ENCODE measurements at places on chromosomes 6 and 20.

- DNase-seq = no peak
Observed at GRCh38 chr6:8087870-8088754, 14.2 kb downstream of the EEF1E1 start.

GRCh38 chr6:150764334-150765066 is 101.0 kb upstream of the MTHFD1L start:
- no peak for DNase-seq

DNA sequence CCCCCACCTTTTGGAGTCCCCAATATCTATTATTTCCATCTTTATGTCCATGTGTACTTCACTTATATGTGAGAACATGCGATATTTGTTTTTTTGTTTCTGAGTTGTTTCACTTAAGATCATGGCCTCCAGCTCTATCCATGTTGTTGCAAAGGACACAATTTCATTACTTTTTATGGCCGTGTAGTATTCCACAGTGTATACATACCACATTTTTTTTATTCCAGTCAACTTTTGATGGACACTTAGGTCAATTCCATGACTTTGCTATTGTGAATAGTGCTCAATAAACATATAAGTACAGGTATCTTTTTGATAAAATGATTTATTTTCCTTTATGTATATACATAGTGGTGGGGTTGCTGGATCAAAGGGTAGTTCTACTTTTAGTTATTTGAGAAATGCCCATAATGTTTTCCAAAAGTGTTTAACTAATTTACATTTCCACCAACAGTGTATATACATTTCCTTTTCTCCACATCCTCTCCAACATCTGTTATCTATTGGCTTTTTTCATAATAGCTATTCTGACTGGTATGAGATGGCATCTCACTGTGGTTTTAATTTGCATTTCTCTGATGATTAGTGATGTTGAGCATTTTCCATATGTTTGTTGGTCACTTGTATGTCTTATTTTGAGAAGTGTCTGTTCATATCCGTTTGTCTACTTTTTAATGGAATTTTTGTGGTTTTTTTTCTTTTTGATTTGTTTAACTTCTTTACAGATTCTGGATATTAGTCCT is 34.0 kb upstream of the COL10A1 start:
- no peak for DNase-seq

GRCh38 chr20:37317994-37318640 is 27.8 kb upstream of the SRC start:
- DNase-seq = no peak

DNA sequence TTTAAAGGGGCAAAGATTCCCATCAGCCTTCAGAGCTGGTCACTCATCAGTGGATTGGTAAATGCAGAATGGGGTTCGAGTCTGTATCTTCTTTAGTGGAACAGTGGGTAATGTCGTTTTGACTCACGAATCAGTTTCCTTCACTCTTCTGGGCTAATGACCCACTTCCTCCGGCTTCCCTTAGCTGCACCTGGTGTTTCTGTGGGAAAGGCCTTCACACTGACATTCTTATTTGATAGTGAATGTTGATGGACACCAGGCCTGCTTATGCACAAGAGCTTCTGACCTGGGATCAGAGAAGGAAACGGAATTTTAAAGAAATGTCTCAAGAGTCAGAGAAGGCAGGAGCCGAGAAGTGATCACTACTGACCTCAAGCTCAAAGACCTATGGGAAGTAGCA is 272.0 kb upstream of the SULF2 start:
- no peak for DNase-seq

DNA sequence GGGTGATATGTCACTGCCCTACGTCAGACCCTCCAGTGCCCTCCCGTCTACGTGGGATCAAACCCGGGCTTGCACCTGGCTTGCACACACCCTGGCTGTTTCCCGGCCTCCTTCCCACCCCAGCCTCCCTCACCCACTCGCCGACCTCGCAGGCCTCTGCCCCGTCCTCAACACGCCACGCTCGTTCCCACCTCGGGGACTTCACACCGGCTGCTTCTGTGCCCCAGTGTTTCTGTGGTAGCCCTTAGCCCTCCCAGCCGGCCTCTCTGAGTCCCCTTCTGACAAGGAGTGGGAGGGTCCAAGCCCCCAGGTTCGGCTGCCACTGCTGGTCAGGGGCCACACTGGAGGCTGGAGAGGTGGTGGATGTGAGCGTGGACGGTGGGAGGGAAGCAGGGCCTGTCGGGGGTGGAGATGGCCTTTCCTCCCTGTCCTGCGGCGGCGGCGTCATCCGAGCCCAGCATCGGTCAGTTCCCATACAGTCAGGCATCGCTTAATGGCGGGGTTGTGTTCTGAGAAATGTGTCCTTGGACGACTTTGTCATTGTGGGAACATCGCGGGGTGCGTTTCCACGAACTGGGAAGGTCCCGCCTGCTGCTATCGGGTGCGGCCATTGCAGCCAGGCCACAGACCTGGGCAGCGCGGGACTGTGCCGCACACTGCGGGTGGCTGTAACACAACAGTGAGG is 11.4 kb upstream of the KIF25 start:
- DNase-seq = no peak

GRCh38 chr6:82396964-82397751 is 33.5 kb downstream of the TPBG start:
- no peak for DNase-seq

DNA sequence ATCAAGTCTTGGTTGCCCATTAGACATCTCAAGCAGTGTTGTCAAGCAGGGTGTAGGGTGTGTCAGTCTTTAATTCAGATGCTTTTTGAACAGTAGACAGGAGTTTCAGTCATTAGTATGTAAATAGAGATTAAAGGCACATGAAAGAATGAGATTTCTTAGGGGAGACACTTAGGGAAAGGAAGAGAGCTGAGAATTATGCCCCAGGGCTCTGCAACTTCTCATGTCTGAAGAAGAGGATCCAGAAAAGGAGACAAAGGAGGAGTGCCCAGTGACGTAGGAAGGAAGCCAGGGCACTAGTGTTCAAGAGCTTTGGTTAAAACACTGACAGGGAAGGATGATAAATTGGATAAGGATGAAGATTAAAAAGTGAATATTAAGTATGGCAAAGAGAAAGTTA is 569.7 kb downstream of the NKAIN2 start:
- DNase-seq = no peak

DNA sequence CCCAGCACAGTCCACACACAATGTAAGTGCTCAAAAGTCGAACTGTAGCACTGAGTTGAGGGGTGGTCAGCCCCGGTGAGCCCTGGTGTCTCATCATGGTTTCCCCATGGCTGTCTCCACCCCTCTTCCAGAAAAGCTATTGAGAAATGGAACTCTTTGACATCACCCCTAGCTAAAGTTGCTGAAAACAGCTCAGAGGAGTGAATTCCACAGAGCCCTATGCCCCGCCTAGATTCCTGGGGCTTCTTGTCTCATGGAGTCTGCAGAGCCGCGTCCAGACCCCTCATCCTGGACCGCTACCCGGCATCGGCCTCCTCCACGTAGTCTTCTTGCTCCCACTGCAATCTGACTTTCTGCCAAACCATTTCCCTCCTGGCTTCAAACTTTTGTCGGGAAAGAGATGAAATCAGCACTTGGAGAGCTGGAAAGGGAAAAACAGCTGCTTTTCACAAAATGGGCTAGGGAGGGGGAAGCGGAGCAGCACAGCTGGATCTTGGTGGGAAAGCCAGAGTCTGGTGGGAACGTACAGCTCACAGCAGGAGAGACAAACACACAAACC is 132.2 kb downstream of the SNX5 start:
- DNase-seq = no peak

DNA sequence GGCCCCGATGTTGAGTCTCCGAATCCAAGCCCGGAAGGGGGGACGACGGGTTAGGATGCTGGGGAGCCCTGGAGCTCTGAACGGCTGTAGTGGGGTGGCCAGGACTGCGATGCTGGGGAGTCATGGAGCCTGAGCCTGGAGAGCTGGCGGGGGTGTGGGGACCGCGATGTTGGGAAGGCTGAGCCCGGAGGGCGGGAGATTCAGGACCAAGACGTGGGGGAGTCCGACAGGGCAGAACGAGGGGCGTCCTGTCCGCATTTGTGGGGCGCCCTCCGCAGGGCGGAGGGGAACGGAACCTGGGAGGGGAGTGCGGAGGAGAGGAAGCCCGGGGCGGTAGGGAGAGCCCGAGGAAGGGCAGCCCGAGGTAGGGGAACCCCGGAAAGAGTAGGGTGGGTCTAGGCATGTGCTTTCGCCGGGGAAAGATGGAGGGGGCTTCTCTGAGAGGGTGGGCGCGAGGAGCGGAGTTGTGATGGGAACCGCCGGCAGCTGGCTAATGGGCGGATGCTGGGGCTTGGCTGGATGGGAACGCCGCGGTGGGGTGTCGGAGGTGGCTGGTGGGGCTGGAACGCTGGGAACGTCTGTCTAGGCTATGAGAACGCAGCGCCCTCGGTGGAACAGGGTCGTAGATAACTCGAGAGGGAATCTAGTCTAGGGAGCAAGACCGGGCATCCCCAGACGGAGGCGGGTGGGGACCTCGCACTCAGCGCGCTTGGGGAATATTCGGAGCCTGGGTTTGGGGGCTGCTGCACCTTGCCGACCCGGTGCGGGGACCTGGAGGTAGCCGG is 684 bp downstream of the PAQR8 start:
- no peak for DNase-seq

GRCh38 chr6:56101141-56101553 is 146.2 kb downstream of the COL21A1 start:
- no peak for DNase-seq

DNA sequence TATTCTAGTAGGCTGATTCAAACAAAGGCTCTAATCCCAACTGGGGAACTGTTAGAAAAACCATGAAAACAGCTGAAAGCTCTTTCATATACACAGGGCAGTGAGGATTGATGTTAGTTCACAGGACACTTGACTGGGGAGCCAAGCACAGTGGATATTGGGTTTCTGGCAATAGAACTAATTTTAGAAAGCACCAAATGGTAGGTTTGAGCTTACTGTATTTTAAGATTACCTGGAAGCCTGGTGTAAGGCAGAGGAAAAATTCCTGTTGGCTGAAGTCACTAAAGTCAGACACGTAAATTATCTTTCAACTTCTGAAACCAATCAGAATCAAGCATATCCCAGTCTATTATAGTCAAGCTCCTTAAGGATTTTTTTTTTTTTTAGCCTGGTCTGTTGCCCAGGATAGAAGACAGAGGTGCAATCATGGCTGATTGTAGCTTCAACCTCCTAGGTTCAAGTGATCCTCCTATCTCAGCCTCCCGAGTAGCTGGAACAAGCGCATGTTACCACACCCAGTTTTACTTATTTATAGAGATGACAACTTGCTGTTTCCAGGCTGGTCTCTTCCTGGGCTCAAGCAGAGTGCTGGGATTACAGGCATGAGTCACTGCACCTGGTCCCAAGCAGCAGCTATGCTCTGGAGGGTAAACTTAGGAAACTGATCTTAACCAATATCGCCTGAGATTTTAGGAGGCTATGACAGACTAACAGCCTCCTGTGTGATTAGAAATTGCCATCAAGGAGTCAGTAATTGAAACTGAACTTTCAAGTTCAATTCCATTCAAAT is 32.5 kb upstream of the SYNCRIP start:
- DNase-seq = no peak

- DNase-seq = no peak
Observed at GRCh38 chr6:149098700-149099276, 218.7 kb upstream of the TAB2 start.

DNA sequence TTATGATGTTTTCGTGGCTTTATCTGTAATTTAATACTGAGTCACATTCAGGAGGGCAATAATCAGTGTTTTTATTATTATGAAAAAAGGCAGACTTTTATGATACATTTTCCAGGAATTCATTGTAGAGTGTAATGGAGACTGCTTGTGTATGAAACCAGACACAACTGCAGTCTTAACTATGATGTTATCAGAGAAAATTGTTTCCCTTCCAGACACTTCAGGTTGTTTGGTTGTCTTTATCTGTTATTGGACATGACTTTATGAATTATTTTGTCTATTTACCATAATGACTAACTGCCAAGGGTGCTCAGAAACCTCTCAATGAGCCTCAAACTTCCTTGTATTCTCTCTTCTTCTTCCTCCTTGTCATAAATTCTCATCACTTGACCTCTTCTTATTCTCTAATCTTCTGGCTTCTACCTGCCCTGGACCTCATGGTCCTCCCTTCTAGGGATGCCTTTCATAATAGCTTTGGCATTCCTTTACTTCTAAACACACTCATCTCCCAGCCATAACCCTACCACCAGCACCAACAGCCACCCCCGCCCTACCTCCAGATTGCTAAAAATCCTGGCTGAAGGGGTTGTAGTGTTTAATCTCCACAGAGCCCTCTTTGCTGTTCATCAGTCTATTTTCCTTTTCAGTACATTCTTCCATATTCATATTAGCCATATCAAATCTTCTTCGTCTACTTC is 492.5 kb downstream of the CDKAL1 start:
- no peak for DNase-seq

- no peak for DNase-seq
Observed at GRCh38 chr20:47330933-47331708, 25.4 kb downstream of the ZMYND8 start.

DNA sequence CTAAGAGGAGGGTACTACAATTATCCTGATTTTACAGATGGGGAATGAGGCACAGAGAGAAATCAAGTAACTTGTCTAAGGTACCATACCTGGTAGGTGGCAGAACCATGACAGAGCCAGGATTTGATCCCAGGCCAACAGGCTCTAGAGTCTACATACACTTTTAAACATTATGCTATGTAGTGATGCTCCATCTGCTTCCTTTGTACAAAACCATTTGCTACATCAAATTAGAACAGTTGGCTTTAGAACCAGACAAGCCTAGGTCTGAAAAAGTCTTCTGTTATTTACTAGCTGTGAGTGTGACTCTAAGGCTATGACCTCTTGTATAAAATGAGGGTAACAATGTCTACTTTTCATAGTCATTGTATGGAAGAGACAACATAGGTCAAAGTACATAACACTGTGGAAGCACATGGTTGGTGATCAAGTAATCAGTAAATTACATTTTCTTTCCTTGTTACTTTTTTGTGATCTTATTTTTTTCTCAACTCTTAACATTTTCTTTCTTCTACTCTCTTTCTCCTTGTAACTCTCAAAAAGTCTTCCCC is 122.1 kb downstream of the PDSS2 start:
- no peak for DNase-seq

Data from stimulated activated effector memory CD8-positive, alpha-beta T cell treated with anti-CD3 and anti-CD28 coated beads, Interleukin-12 subunit alpha, Interleukin-12 subunit beta, amount 100 ng/mL, for 72 hours (primary cell).